ENCODE measurements at places on chromosomes 3 and 15. TPM values are rescaled to one million over a fixed set of nuclear protein-coding genes. Genes with fewer than 3 reads are reported as not detected.

DNA sequence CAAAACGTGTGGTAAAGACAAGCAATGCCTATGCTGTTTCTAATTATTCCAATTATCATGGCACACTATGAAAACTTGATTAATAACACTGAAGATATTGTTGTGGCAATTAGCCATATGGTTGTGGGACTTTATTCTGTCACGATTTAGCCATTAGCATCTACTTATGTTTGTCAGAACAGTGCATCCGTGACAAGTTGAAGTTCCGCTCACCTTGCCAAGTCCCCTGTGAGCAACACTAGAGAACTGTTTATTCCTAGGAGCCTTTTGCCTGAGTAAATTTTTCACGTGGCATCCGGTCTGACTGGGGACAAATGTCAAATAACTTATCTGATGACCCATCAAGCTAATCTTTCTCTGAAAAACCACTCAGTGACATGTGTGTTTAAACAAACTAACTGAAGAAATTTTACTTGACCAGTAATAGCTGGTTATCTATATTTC is 403.3 kb downstream of the TBC1D5 start:
- DNase-seq: no peak

DNA sequence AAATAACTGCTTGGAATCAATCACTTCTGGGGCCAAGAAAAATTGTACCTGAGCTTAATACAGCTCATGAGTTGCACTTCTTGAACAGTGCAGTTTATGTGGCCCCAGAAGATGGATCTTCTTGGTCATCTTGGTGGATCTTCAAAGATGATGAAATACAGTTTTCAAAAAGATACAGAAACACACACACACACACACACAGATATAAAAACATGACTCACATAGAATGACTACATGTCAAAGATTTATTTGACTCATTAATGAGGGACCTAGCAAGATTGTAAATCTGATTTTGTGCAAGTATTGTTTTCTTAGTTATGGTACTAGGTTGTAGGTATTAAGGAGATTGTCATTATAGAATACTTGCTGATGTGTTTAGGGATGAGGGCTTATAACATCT is 32.6 kb downstream of the PDCD6IP start:
- DNase-seq: no peak

Gene C3orf80
- total RNA-seq: 3.8 TPM

- DNase-seq: no peak
Observed at GRCh38 chr15:27077790-27078189, 106.8 kb downstream of the GABRG3 start.

DNA sequence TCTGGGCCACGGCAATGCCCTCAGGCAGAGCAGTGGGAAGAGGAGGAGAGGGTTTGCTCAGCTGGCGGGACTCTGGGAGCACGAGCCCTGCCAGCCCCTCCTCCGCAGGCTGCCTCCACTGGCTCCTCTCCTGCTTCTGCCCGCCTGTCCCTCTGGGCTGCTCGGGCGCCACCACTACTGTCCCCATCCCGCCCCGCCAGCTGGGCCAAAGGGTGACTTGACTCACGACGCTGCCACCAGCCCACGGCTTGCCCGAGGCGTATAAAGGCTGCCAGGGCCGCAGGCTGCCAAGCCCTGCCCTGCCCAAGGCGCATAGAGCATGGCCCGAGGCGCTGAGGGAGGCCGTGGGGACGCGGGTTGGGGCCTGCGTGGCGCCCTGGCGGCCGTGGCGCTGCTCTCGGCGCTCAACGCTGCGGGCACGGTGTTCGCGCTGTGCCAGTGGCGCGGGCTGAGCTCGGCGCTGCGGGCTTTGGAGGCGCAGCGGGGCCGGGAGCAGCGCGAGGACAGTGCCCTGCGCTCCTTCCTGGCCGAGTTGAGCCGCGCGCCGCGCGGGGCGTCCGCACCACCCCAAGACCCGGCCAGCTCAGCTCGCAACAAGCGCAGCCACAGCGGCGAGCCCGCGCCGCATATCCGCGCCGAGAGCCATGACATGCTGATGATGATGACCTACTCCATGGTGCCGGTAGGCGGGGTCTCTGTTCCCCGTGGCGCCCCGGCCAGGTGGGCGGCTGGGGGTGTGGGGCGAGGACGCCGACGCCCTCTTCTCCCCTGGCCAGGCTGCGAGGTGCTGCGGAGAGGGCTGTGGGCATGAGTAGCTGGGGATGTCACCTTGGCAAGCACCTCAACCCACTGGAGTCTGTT is at the start of gene GLDN:
Gene GLDN, plus strand, starts transcription at position 290 of the 861 bp plus-strand sequence. Its CDS starts 30 bp downstream, at position 320.
- no peak for DNase-seq

All from Caki2 (cell line).